Activated CD4-positive, alpha-beta T cell treated with anti-CD3 and anti-CD28 coated beads, Interleukin-2, Interleukin-4, amounts not matched to agents 100 ng/mL and 50 ng/mL, durations not matched to agents 16 hours and 8 hours (primary cell): ENCODE measurements at places on chromosomes 5 and 9.

- DNase-seq, result no peak
These were observed 291.9 kb downstream of the COX7C start for GRCh38 chr5:86909418-86910295.

- no peak for DNase-seq
These were observed 55.2 kb upstream of the DIRAS2 start for GRCh38 chr9:90697808-90698207.

GRCh38 chr9:38346811-38347210 is 45.7 kb upstream of the ALDH1B1 start:
- DNase-seq, result no peak

- no peak for DNase-seq
These were observed 17.6 kb downstream of the NDUFS6 start for GRCh38 chr5:1818784-1819183.

DNA sequence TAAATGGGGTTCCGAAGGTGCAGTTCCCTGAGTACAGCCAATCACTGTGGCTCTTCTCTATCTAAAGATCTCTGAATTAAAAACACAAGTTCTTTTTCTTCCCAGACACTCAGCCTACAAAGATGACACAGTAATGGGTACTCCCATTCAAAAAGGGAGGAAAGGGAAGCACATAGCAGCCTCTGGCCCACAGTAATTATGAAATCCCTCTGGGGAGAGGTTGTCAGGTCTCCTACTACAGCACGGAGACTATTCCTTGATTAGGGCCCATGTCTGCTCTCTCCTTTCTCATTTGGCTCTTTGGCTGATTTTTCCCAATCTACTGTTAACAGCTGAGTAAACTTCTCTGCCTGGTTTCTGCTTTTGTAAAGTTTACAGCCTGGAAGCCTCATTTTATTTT is 62.0 kb upstream of the RANBP3L start:
- DNase-seq, result no peak

DNA sequence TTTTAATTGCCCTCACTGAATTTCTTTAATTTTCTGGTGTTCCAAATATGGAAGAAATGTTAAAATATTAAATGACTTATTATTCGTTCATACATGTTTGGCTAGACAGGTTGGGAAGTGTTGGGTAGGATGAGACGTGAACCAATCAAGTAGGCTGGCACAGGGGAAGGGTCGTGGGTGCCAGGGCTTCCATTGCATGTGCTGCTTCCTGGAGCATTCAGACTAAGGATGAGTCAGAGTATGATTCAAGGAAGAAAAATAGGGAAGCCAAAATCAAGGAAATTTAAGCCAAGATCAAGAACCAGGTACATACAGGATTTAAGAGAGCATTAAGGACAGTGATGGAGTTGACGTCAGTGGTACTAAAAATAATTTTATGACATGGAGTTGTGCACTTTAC is 2068.0 kb downstream of the MAT2B start:
- DNase-seq, result no peak

GRCh38 chr5:164139423-164139822 is 634.0 kb downstream of the MAT2B start:
- no peak for DNase-seq

GRCh38 chr5:159732220-159732619 is 184.1 kb upstream of the ADRA1B start:
- no peak for DNase-seq

- peak; percentile 67 for DNase-seq
These were observed 58.7 kb upstream of the TNFSF8 start for GRCh38 chr9:114988962-114989599.

- no peak for DNase-seq
These were observed 273.8 kb upstream of the TARS1 start for GRCh38 chr5:33166948-33167347.
